ENCODE measurements at places on chromosomes 3 and 15.

GRCh38 chr3:1766384-1766783, 332.3 kb upstream of the CNTN4 start:
- no peak for DNase-seq

DNA sequence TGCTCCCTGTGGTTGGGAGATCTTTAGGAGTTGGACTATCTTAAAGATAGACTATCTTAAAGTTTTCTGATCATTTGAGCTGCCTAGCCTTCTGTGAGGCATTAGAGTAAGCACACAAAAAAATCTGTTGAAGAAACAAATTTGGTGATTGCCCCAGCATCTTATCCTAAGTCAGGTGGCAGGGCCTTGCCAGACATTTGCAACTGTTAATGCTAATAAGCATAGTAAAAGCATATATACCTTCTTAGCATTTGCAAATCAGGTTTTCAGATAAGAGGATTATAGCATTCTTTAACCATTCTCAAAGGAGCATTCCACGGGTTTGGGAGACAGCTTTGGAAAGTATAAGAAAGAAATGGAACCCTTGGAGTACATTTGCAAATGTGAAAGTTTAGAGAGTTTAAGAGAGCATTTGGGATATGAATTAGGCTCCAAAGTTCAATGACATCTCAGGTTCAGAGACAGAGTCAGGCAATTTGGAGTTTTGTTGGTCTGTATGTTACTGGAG, 61.0 kb downstream of the SEMA6D start:
- DNase-seq = no peak

- no peak for DNase-seq
These were observed 107.9 kb downstream of the MEIS2 start for GRCh38 chr15:36992454-36992853.

DNA sequence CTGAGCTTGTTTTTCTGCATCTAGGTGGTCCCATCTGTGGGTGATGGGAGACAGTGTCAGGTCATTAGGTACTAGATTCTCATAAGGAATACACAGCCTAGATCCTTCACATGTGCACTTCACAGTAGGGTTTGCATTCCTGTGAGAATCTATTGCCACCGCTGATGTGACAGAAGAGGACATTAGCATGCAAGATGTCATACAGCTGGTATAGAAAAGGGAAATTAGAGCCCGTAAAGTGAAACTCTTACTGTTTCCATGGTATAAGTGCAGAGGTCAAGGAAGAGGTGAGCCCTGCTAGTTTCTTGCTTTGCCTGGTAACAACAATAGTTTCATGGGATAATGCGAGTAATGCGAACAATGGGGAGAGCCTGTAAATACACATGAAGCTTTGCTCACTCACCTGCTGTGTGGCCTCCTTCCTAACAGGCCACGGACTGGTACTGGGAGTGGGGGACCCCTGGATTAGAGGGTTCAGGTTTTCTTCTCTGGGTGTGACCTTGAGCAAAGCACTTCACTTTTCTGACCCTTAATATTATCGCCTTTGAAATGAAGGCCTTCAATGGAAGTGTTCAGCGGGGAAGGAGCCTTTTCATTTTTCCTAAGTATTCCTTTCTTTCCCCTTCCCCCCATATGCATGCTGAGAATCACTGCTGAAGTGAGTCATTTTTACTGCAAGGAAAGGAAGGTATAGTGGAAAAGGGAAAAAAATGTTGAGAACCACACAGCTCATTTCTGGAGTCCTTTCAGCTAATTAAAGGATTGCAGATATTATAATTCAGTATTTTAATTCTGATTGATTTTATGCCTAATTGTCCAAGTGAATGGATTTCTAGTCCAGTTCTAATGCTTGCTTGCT, 286.4 kb downstream of the UBE2E2 start:
- DNase-seq = no peak

- no peak for DNase-seq
These were observed 34.1 kb downstream of the SHC4 start for GRCh38 chr15:48929661-48930060.

DNA sequence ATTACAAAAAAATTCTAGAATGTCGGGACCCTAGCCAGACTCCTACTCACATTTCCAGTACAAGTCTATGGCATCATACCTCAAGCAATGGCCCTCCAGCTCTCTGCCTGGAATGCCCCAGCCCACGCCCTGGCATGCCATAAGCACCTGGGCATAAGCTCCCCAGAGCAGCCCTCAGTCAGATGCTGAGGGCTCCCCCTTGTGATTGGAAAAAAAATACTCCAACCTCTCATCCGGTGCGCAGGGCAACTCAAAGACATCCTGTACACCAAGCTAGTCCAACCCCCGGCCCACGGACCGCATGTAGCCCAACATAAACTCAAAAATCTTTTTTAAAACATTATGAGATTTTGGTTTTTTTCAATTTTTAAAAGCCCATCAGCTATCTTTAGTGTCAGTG, 115.4 kb downstream of the NEK10 start:
- peak; percentile 14 for DNase-seq

- no peak for DNase-seq
These were observed 298.2 kb upstream of the SATB1 start for GRCh38 chr3:18723206-18723810.

GRCh38 chr3:153595186-153595815, 433.3 kb downstream of the RAP2B start:
- no peak for DNase-seq

- DNase-seq = no peak
These were observed 286.5 kb downstream of the SQOR start for GRCh38 chr15:45921376-45921775.

DNA sequence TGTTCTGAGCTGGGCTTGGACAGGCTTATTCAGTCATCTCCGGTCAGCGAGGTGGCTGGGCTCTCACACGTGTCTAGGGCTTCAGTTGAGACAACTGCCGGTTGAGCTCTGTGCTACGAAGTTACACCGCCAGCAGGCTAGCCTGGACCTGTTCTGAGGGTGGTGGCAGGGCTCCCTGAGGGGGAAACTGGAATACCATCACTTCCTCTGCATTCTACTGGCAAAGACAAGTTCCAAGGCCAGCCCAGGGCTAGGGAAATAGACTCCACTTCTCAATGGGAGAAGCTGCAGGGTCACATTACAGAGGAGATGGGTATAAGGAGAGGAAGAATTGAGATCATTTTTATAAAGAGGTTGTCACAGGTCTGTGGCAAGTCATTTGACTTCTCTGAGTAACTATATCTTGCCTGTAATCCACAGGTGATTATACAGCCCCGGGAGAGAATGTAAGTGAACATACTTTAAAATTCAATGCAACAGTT, 106.8 kb upstream of the IL12A start:
- no peak for DNase-seq

GRCh38 chr3:128503751-128504532, 10.9 kb upstream of the GATA2 start:
- no peak for DNase-seq

GRCh38 chr3:102904629-102905028, 469.8 kb downstream of the ZPLD1 start:
- no peak for DNase-seq

GRCh38 chr15:68678746-68679145, 100.0 kb downstream of the CORO2B start:
- no peak for DNase-seq

GRCh38 chr15:69693059-69693458, 240.4 kb downstream of the RPLP1 start:
- DNase-seq = no peak

DNA sequence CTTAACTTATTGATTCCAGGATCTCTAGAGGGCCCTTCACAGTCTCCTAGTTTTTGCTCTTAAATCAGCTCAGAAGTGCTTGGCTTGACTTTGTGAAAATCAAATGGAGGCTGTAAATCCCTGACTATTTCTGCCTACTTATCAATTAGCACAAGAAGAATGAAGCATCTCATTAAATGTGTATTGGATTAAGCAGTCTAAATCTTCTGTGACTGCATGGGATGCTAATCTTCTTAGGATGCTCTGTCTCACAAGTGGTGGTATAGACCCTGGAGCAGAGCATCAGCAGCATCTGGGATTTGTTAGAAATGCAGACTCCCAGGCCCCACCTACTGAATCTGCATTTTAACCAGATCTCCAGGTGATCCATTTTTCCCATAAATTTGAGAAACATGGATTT, 488.7 kb downstream of the AGBL1 start:
- DNase-seq = no peak

DNA sequence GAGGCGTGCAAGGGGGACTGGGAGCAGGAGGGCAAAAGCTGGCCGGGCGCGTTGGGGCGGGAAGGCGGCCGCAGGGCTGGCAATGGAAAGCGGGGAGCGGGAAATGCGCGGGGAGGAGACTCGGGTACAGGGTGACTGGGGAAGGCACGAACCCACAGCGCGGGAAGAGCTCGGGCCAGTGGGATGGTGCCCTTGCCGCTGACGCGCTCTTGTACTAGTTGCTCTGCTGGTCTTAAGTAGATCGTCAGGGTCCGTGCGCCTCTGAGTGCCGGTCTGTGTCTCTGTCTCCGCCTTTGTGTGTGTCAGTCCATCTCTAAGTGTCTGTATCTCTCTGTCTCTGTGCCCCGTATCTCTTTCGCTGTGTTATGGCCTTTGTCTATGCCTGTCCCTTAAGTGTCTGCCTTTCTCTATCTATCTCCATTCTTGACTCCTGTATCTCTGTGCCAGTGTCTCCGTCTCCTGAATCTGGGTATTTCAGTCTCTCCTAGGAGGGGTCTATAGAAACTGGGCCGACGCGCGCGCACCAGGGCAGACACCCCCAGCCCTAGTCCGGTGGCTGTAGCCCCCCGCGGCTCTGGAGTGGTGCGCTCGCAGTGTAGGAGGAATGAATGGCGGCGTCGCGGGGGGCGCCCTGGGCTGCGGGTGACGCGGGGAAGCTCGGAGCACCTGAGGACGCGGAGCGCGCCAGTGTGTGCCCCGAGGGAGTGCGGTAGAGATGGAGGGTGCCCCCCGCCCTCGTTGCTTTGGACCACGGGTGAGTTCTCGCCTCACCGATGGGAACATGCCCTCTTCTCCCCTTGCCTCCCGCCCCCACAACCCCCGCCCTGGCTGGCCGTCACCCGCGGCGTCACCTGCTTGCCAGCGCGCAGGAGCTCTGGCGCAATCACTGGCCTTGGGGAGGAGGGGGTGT, 756 bp upstream of the CAMK2N2 start:
- peak; percentile 50 for DNase-seq

- peak; percentile 36 for DNase-seq
These were observed 40.6 kb upstream of the ADCY5 start for GRCh38 chr3:123489400-123490004.

GRCh38 chr3:172271386-172271976, 176.8 kb downstream of the GHSR start:
- DNase-seq = no peak

- no peak for DNase-seq
These were observed 3.9 kb downstream of the MAPKAPK3 start for GRCh38 chr3:50620820-50621219.

- DNase-seq = no peak
These were observed 25.3 kb downstream of the NCEH1 start for GRCh38 chr3:172685331-172686214.

All from GM19239 (cell line).